Stimulated activated CD4-positive, alpha-beta T cell treated with anti-CD3 and anti-CD28 coated beads, Interleukin-4, amount 100 ng/mL, for 48 hours (primary cell): ENCODE measurements at places on chromosomes 16 and 17.

DNA sequence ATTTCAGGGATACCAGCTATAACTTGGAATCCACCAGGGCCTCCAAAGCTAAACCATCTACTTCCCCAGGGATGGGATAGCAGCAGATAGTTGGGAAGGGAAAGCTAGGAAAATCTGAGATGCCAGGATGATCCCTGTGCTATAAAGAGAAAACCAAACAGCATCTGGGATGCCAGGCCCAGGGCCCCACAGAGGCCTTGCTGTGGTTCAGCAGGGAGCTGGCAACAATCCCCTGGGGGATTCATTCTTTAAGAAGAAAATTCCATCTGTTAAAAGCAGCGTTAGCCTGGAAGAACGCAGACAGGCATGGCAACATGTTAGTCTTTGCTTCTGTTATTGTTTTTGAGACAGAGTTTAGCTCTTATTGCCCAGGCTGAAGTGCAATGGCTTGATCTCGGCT is 16.6 kb downstream of the MYO18A start:
- DNase-seq, result no peak

DNA sequence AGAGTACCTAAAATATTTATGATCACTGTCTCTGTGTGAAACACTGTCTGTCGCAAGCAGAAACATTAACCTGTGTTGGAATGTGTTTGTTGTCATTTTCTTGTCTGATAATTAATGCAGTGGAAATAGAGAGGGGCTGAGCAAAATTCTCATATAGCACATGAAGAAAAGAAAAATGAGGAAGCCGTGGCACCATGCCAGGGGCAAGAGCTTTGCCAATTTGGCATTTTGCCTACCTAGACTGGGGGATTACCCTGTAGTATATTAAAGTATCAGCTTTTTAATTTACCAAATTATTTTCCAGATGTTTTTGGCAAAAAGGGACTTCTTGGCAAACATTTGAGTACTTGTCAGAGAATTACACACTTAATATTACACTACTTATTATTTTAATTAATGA is 1326.6 kb upstream of the GOT2 start:
- no peak for DNase-seq

- DNase-seq, result no peak
Measured at GRCh38 chr17:17491031-17491471, 5.1 kb downstream of the RASD1 start.

DNA sequence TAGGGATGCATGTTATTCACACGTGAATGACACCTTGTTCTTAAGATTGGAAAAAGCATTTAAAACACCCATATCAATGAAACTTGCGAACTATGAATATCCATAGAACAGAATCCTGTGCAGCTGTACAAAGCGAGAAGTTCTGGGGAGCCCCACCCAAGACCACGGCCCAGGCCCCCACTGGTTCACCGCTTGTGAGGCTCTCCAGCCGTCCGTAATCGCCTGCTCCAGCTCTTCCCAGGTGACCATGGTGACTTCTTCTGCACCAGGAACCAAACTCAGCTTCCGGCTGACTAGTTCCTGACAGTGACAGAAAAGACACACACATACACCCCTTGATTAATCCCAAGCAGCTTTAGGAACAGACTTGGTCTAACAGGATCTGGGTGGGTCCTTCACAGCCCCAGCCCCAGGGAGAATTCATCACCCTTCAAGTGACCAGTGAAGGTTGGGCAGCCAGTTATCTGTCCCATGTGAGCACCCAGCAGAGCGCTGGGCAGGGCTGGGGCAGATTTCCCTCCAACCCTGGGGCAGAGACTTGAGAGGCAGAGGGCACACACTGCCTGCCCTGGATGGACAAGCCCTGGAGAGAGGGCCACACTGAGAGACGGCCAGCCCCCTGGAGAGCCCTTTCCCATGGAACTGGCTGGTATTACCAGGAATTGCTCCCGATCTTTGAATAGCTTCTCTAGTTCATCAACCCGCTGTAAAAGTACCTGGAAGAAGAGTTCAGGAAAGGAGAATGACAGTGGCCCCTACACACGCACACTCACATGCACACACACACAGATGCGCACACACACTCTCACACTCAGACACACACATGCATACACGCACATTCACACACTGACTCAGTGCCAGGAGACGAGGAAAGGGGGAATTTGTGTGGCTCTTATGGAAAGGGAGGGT is 3.6 kb downstream of the QRICH2 start:
- no peak for DNase-seq

GRCh38 chr17:73980517-73980916 is 223.0 kb upstream of the RPL38 start:
- DNase-seq, result no peak

DNA sequence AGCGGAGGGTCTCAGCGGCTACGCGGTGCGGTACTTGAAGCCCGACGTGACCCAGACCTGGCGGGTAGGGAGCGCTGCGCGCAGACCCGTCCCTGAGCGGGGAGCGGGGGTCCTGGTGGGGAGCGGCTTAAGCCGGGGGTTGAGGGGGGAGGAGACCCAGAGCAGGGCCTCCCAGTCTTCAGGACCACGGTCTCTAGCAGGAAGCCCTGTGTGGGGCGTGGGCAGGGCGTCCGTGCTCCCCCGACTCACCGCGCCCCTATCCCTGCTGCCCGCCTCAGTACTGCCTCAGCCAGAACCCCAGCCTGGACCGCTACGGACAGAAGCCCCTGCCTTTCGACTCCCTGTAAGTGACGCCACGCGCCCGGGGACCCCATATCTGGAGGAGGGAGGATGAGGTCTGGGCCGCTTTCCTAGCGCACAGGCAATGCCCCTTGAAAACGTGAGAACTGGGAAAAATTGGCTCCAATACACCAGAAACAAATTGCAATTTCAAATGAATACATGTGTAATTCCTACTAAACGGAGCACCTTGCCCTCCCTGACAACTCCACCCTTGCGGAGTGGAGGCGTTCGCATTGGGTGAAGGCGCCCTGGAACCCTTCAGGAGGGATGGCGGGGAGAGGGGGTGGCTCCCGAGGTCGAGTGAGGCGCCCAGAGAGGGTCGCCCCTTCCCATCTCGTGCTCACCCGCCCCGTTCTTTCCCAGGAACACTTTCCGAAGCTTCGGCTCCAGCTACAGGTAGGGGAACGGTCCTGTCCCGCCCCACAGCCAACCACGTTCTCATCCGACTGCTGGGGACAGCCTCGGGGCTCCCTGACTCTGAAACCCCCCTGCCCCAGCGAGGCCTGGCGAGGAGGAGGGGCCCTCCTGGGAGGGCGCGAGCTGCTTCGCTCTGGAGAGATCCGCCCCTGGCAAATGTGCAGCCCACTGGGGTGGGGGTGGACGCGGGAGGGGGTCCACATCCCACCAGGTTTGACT is 14.6 kb upstream of the CNGB1 start:
- DNase-seq, result no peak

- DNase-seq, result no peak
Measured at GRCh38 chr16:35305476-35305875, 1846.1 kb downstream of the TP53TG3F start.

DNA sequence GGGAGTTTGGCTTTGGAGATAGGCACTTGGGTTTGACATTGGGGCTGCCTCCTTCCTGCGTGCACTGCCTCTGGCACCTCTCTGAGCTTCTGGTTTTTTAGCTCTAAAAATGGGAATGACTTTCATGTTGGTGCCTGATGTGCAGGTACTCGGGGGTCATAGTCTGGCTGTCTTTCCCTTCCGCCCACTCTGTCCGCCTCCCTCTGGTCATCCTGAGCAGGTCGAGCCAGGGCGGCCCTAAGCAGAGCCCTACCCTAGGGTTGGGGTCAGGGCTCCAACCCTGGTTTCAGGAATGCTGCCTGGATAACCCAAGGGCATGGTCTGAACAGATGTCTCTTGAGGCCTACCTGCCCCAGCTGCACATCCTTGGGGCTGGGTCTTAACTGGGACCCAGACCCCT is 64.8 kb downstream of the CMIP start:
- no peak for DNase-seq

GRCh38 chr17:28846231-28846630 is 3.6 kb upstream of the FAM222B start:
- no peak for DNase-seq

DNA sequence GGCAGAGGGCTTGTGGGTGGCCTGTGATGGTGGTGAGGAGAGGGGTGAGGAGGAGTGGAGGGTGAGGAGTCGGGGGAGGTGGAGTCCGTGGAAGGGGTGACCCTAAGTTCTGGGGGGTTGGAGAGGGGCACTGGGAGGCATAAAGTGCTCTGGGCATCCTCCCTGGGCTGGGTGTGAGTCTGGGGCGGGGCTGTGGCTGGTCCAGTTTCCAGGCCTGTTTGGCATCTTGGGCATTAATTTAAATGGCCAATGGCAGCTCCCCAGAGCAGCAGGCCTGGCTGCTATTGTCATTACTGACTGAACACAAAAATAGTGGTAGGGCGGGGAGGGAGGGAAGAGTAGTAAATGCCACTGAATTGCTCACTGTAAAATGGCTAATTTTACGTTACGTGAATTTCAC is 7.7 kb upstream of the ARHGAP23 start:
- DNase-seq, result no peak

- no peak for DNase-seq
Measured at GRCh38 chr16:58009856-58010416, 8.7 kb downstream of the USB1 start.

- DNase-seq, result no peak
Measured at GRCh38 chr16:730666-731509, 4.0 kb downstream of the HAGHL start.

- no peak for DNase-seq
Measured at GRCh38 chr16:66841366-66841765, 2.8 kb upstream of the CA7 start.
